ENCODE measurements at places on chromosomes 11 and 22.

DNA sequence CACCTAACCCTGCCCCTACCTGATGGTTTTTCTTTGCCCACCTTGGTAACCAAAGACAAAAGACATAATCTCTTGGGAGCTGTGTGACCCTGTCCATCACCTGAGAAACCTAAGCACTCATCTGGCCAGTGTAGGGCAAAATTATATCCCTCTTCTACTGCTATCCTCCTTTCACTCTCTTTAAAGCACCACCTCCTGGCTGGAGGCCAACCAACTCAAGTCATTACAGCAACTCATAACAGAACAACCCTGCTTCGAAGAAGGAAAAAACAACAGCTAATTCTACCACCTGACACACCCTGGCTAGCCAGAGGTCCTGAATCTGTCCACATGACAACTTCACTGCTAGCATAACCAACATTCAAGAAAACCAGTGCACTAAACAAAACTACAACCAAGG, 45.5 kb downstream of the GAS2 start:
- DNase-seq: no peak

GRCh38 chr11:18706330-18707243, 8.0 kb downstream of the TMEM86A start:
- DNase-seq: no peak

DNA sequence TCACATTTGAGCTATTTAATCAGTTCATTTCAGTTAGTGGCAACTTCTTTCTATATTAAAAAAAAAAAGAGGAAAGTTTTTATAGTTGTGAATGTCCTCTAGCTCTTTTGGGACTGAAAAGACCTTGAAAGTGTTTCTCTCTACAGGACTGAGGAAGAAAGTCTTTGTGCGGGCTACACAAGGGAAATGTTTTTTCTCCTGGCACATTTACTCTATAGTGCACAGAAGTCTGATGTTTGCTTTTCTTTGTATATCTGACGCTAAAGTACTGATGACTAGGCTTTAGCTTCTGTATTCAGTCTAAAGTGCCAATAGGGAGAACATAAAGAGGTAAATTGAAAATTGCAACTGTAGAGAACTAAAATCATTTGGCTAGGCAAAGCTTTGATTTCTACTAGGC, 737.4 kb upstream of the LUZP2 start:
- no peak for DNase-seq

DNA sequence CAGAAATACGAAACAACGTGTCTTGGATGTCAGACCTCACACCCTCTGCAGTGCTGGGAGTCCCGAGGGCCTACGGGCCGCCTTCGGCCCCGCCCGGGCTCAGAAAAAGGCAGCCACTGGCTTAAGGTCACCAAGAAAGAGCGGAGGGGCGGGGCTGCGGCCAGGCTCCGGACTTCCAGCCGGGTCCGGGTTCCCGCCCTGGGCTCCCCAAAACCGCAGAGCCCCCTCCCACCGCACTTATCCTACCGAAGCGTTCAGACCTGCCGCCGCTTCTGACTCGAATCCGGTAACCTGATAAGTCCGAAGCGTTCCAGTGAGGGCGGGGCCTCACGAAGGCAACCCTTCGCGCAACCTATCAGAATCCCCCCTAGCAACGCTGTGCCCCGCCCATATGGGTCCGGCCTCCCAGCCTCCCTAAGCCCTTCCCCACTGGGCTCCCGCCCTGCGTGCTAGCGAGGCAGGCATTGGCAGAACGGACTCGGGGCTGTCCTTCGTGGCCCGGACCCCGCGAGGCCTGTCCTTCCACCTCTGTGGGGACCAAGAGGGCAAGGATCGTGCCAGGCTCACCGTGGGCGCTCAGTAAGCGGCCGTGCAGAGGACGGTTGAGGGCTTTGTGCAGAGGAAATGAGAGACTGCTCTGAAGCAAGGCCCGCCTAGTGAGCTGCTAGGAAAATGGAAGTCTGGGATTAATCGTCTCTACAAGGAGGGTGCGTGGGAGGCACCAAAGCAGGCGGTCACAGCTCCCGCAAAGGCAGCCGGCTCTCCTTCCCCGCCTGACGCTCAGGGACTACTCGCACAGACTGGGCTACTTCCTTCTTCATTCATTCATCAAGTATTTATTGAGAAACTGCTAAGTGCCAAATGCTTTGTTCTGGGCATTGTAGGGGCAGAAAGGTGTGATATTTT, at the start of gene NAGA:
Gene NAGA (minus strand): TSS at position 296 of the 906 bp plus-strand sequence. CDS start 515 bp downstream, outside the sequence.
- DNase-seq: peak; percentile 87

- DNase-seq: no peak
Observed at GRCh38 chr11:126387857-126388256, 32.4 kb downstream of the ST3GAL4 start.

- no peak for DNase-seq
Observed at GRCh38 chr11:57276169-57276970, 39.3 kb upstream of the APLNR start.

- no peak for DNase-seq
Observed at GRCh38 chr11:117337076-117337475, 9.4 kb downstream of the CEP164 start.

GRCh38 chr22:40300884-40301672, 45.2 kb upstream of the ADSL start:
- no peak for DNase-seq

GRCh38 chr11:99918761-99919160, 768.3 kb upstream of the ARHGAP42 start:
- no peak for DNase-seq

GRCh38 chr22:47094861-47095330, 332.4 kb downstream of the TBC1D22A start:
- no peak for DNase-seq

DNA sequence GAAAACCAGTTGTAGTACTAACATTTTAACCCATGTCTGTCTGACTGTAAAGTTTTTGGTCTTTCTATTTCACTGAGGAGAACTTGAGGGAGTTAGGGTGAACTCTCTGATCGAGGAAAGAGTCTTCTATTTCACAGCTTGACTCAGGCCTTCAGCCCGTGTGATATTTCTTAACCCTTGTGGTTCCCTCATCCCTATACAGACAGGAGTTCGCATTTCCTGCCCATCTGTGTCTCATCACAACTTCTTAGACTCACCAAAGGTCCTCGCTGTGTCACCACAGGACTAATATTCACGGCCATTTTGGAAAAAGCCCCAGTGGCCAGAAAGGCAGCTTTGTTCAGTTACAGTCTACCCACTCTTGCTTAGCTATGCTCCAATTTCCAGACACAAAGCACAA, 172.8 kb downstream of the FAM181B start:
- no peak for DNase-seq

DNA sequence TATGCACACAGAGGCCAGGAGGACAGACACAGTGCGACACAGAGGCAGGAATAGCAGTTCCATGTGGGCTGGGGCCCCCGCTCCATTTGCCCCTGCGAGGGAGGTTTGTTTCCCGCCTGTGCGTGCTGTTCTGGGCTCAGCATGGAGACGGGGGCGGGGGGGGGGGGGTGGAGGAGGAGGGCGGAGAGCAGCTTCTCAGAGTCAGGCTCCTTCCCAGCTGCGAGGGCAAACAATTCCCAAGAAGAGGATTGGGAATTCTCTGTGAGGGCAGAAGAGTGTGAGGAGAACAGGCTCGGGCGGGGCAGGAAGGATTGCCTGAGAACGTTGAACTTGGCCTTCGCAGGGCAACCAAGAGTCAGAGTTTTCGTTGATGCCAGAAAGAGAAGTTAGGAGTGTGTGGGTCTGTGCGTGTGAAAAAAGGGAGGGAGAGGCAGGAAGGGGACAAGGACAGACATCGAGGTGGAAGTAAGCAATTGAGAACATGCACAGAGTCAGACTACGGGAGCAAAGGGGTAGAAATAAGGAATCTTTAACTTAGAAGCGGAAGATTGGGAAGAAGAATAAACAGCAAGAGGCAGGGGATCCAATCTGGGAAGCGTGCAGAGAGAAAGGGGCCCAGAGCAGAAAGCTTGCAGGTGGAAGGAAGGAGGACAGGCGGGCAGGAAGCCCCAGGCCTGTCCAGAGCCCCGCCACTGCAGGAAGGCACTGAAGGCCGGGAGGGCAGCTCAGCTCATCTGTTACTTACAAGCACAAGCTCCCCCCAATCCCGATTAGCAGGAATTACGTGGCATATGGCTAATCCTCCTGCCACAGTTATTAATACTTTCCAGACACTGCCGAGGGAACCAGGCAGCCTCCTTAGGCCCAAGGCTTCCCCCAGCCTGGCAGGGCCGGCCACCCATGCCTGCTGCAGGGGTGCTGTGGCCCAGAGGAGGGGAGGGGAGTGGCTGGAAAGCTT, 15.6 kb upstream of the JAM3 start:
- DNase-seq: no peak

DNA sequence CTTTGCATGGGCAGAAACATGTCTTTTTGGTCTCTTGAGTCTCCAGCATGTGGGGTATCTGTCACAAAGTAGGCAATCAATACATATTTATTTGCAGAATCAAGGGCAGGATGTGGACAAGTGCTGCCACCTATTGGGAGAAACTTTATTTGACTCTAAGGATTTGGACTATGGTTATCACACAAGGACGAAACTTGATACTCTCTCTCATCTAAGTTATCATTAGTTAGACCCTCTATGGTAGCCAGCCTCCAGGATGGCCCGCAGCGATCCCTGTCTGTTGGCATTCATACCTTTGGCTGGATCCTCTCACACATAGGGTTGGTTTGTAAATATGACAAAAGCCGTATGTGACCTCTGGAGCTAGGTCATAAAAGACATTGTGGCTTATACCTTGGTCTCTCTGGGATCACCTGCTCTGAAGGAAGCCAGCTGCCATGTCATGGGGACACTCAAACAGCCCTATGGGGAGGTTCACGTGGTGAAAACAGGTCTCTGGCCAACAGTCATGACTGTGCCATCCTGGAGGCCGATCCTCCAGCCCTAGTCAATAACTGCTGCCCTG, 1.1 kb upstream of the FBXO7 start:
- DNase-seq: peak; percentile 16

GRCh38 chr22:27257987-27258386, 543.6 kb downstream of the MN1 start:
- no peak for DNase-seq

DNA sequence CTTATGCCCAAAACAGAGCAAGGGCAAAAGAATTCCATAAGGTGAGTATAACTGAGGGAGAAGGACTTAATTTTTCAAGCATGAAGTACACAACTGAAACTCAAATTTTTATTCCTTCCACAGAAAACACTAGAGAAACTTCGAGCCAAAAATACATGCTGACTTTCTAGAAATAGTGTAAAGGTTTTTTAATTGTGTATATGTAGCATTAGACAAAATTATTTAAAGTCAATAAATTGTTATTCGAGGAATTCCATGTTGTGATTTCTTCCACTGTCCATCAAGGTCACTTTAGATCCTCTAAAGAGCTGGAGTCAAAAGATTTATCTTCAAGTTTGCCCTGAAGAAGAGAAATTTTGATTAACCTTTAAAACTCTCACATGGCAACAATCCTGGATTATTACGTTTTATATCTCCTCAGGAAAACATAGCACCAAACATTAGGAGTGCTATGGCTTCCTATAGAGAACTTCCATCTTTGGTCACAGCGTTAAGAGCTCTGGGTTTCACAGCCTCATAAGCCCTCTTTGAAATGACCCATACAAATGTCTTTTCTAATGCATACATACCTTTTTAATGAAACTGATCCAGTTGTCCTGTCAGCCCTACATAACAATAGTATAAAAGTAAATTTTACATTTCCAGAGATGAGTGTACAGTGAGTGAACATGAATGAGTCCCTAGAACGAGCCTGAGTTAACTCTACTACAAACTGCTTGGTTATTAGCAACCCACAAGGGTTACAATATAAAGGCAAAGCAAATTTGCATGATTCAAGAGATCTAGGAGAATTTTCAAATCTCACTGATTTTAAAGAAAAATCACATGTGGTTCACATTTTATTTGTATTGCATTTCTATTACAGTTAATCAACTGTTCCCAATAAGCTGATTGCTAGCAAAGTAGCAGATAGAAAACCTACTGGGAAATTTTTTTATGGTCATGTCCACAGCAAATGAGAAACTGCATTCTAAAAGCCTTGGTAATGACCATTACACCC, 10.9 kb downstream of the TAF1D start:
- no peak for DNase-seq

- no peak for DNase-seq
Observed at GRCh38 chr11:45209000-45209879, 62.8 kb downstream of the PRDM11 start.

DNA sequence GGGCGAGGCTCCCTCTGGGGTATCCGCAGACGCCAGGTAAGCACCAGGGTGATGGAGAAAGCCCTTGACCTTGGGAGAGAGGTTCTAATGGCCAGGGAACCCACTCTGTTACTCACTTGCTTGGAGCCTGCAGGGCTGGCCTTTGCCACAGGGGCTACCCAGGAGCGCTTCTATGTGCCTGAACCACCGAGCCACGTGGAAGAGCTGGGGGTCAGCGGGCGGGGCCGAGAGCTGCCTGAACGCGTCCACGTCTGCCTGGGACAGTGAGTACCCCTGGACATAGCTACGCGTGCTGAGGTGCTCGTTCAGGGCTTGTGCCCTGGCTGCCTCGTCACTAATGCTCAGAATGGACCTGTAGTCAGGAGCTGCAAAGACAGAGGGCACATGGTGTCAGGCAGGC, 9.6 kb downstream of the CARS1 start:
- DNase-seq: no peak

DNA sequence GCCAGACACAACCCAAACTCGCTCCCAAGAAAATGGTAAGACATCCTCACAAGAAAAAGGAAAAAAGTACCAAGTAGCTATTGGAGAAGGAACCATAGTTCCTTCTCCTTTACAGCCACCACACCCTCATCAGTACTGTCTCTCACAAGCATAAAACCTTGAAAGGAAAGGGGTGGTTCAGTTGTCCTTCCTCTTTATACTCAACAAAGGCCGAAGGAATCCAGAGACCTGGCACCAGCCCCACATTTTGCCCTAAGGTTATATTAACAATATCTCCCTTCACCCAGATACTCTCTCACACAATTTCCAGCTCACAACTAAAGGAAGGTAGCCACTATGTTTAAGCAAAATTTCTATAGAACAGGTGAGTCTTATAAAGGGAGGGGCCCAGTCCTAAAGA, 8.5 kb downstream of the FHIP1B start:
- no peak for DNase-seq

- no peak for DNase-seq
Observed at GRCh38 chr11:104973616-104974015, 5.2 kb upstream of the CASP4 start.

GRCh38 chr11:24585192-24585591, 88.3 kb downstream of the LUZP2 start:
- DNase-seq: no peak

- DNase-seq: no peak
Observed at GRCh38 chr11:26579683-26580082, 7.6 kb upstream of the MUC15 start.

GRCh38 chr11:30459306-30459705, 126.8 kb downstream of the MPPED2 start:
- DNase-seq: no peak

All from natural killer cell (primary cell).